Activated CD8-positive, alpha-beta T cell treated with anti-CD3 and anti-CD28 coated beads for 36 hours (primary cell): ENCODE measurements at places on chromosomes 5 and 9. TPM values are rescaled to one million over a fixed set of nuclear protein-coding genes. Genes with fewer than 3 reads are reported as not detected.

DOCK2 gene
- total RNA-seq = 181 TPM

IFNB1 gene
- total RNA-seq = 1.1 TPM

NTNG2 gene
- total RNA-seq = 2.2 TPM

SEMA5A gene
- total RNA-seq = not detected

IFNK gene
- total RNA-seq = not detected

SLC25A2 gene
- total RNA-seq = 0.25 TPM

GRCh38 chr5:169538944-169539343 is 44.6 kb upstream of the SPDL1 start:
- H3K27ac ChIP-seq = no peak overlapping the region
- no peaks in the 10 kb centered on the region for H3K36me3 ChIP-seq
- no peak for DNase-seq
- H3K27me3 ChIP-seq = peaks cover 4% of the 10 kb centered on the region
- no peak overlapping the region for H3K4me3 ChIP-seq

DNA sequence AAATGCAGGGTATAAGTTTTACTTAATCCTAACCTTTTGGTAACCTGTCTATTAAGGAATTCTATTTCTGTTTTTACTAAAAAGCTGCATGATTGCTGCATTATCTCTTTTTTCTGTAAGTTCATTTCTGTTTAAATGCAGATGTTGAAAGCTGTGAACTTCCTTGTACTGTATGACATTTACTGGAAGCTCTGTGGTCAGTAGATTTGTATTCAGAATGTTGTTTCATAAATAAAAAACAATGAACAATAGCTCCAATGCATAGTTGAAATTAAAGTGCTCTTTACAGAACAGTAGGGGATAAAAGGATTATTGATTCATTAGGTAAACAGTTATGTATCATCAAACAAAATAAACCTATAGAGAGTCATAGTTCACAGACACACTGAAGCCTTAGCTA is 46.5 kb upstream of the FKTN start:
- no peak overlapping the region for H3K27ac ChIP-seq
- H3K4me1 ChIP-seq = peaks cover 3% of the 10 kb centered on the region
- no peaks in the 10 kb centered on the region for H3K27me3 ChIP-seq
- no peak for DNase-seq
- H3K4me3 ChIP-seq = no peak overlapping the region
- no peaks in the 10 kb centered on the region for H3K36me3 ChIP-seq

DNA sequence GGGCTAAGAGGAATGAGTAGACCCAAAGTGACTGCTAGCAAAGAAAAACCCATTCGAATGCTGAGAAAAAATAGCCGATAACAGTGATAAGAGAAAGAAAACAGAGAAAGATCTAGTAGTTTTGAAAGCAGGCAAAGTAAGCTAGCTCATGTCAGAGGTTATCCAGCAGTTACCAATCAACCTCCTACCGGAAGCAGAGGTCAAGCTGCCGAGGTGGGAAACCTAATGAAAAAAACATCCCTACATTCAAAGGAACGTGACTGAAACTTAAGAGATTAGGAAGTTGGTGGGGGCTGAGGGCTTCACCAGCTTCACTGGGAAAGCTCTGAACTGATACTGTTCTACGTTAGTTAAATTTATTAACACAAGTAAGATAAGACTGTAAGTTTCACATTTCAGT is 32.6 kb downstream of the SSBP2 start:
- H3K27me3 ChIP-seq = no peaks in the 10 kb centered on the region
- H3K4me3 ChIP-seq = peak overlapping the region; percentile 29
- H3K27ac ChIP-seq = peak overlapping the region; percentile 3
- peaks cover 40% of the 10 kb centered on the region for H3K4me1 ChIP-seq
- DNase-seq = no peak

DNA sequence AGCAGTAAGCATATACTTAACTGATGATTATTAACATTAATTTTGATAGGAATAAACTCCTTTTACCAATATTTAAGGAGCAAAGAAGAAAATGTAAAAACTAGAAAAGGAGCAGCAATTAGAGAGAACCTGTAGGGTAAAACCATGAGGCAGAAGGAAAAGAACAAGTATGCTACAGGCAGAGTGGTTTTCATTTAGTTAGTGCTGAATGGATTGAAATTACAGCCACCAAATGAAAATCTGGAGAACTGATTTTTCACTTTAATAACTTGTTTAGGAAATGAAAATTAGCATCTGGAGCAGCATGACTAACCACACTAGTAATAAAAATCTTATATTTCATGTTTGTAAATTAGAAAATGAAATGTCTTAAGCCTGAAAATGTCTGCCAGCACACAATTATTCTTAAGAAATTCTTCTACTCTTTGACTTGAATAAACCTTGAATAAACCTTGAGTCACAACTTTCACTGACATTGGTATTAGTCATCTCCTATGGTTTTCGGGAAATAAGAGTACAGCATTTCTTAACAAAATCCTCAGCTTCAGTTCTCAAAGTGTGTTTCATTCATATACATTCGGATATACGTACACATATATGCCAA is 1504.9 kb upstream of the C9orf72 start:
- DNase-seq = no peak
- no peaks in the 10 kb centered on the region for H3K36me3 ChIP-seq
- no peak overlapping the region for H3K4me3 ChIP-seq
- no peaks in the 10 kb centered on the region for H3K27me3 ChIP-seq
- H3K4me1 ChIP-seq = no peaks in the 10 kb centered on the region
- no peak overlapping the region for H3K27ac ChIP-seq

- H3K27me3 ChIP-seq = peaks cover 26% of the 10 kb centered on the region
- H3K36me3 ChIP-seq = no peaks in the 10 kb centered on the region
- no peaks in the 10 kb centered on the region for H3K4me1 ChIP-seq
- no peak overlapping the region for H3K4me3 ChIP-seq
- no peak overlapping the region for H3K27ac ChIP-seq
Observed at GRCh38 chr5:176704817-176705216, 57.5 kb downstream of the TSPAN17 start.

GRCh38 chr5:120874081-120874862 is 410.2 kb downstream of the PRR16 start:
- no peaks in the 10 kb centered on the region for H3K4me1 ChIP-seq
- no peak for DNase-seq
- H3K27me3 ChIP-seq = peaks cover 3% of the 10 kb centered on the region
- H3K27ac ChIP-seq = no peak overlapping the region

DNA sequence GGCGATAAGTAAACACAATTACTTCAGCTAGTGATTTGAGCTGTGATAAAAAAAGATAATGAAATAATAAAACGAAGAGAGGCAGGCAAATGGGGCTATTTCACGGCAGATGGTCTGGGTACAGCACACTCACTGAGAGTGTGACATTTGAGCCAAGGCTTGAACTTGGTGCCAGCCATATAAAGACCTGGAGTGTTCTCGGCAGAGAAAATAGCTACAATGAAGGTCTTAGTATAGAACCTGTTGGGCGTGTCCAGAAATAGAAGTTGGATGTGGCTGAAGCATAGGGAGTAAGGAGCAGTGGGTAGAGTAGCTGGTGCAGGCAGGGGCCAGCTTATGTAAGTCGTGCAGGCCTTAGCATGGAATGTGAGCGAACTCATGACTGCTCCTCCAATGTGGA is 660.3 kb upstream of the WWC1 start:
- no peak overlapping the region for H3K4me3 ChIP-seq
- no peaks in the 10 kb centered on the region for H3K36me3 ChIP-seq
- no peaks in the 10 kb centered on the region for H3K27me3 ChIP-seq
- DNase-seq = no peak
- no peak overlapping the region for H3K27ac ChIP-seq

DNA sequence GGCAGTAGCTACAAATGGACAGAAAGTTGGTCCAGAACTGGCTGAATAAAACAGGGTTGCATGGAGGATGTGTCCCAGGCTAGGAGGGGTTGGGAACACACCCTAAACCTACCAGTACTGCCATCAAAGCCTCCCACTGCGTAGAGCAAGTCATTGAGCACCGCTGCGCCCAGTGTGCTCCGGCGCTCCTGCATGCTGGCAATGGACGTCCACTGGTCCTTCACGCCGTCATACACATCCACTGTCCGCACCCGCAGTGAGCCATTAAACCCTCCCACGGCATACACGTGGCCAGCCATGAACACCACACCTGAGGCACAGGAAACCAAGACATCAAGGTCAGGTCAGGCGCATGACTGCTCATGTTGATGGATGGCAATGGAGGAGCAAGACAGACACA is 97.0 kb downstream of the KLHL3 start:
- H3K4me1 ChIP-seq = no peaks in the 10 kb centered on the region
- no peak overlapping the region for H3K4me3 ChIP-seq
- H3K27ac ChIP-seq = no peak overlapping the region
- no peak for DNase-seq

DNA sequence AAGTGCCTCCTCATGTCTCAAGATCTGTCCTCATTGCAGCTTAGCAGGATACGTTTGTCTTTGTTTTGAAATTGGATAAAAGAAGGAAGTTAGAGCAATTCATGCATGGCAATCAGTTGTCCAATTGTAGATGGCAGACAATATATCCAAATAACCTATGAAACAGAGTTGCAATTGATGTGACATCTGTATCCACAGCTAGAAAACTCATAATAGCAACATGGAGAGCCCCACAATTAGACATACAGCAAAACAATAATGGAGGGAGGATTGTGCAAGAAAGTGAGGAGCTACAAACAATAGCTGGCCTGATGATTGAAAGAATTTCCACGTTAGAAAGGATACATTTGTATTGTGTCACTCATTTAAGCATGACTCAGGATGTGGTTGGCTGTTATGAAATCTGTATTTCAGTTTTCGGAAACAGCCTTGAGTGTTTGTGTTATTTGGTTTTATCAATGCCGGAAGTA is 132.0 kb downstream of the FAM174A start:
- H3K4me3 ChIP-seq = no peak overlapping the region
- no peak overlapping the region for H3K27ac ChIP-seq
- peaks cover 5% of the 10 kb centered on the region for H3K4me1 ChIP-seq
- DNase-seq = no peak
- no peaks in the 10 kb centered on the region for H3K36me3 ChIP-seq

GRCh38 chr9:89172398-89172797 is 6.2 kb downstream of the SHC3 start:
- no peaks in the 10 kb centered on the region for H3K36me3 ChIP-seq
- H3K4me1 ChIP-seq = peaks cover 3% of the 10 kb centered on the region
- peaks cover 29% of the 10 kb centered on the region for H3K27me3 ChIP-seq
- no peak for DNase-seq

DNA sequence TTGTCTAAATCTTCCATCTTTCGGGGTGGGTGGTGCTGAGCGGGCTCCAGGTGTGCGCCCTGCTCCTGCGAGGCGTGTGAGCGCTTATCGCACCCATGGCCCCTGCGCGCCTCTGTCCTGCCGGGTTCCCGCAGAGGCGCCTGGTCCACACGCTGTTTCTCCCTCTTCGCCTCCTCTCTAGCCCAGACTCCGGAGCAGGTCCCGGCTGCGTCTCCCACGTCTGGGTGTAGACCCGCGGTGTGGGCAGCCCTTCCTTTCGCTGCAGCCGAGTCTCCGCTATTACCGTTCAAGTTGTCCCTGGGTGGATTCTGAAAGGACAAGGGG is 40.5 kb upstream of the PLEKHG4B start:
- H3K4me1 ChIP-seq = no peaks in the 10 kb centered on the region
- H3K36me3 ChIP-seq = no peaks in the 10 kb centered on the region
- DNase-seq = no peak
- H3K27ac ChIP-seq = no peak overlapping the region
- peaks cover 32% of the 10 kb centered on the region for H3K27me3 ChIP-seq
- no peak overlapping the region for H3K4me3 ChIP-seq

- peaks cover 2% of the 10 kb centered on the region for H3K4me1 ChIP-seq
- peaks cover 6% of the 10 kb centered on the region for H3K27me3 ChIP-seq
- no peak overlapping the region for H3K27ac ChIP-seq
- DNase-seq = no peak
- no peaks in the 10 kb centered on the region for H3K36me3 ChIP-seq
Observed at GRCh38 chr5:5752844-5753243, 330.4 kb downstream of the ICE1 start.

GRCh38 chr9:97925497-97926334 is 3.4 kb upstream of the TRMO start:
- H3K4me3 ChIP-seq = no peak overlapping the region
- peaks cover 29% of the 10 kb centered on the region for H3K4me1 ChIP-seq
- H3K27me3 ChIP-seq = peaks cover 2% of the 10 kb centered on the region
- H3K27ac ChIP-seq = no peak overlapping the region

- H3K36me3 ChIP-seq = no peaks in the 10 kb centered on the region
- H3K27me3 ChIP-seq = peaks cover 6% of the 10 kb centered on the region
- DNase-seq = no peak
- no peak overlapping the region for H3K27ac ChIP-seq
Observed at GRCh38 chr5:57436586-57436985, 46.0 kb downstream of the ACTBL2 start.

DNA sequence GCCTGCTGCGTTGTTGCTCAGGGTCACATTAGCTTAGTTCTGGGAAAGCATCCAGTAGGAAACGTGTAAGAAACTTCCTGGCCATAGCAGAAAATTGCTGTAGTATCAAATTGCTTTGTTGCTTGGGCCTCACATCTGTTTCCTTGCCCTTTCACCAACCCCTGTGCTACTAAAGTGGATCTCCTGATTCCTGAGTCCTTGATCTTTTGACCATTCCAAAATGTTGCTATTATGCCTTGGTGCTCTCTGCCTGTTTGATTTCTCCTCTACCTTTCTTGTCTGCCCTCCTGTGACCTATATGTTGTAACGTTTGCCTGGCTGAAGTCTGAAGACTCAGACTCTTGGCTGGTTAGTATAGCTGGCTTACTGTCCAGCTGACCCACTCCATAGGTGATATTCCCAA is 350.5 kb downstream of the ADGRV1 start:
- no peaks in the 10 kb centered on the region for H3K36me3 ChIP-seq
- no peak overlapping the region for H3K4me3 ChIP-seq
- no peak overlapping the region for H3K27ac ChIP-seq
- H3K27me3 ChIP-seq = peaks cover 2% of the 10 kb centered on the region
- DNase-seq = no peak

DNA sequence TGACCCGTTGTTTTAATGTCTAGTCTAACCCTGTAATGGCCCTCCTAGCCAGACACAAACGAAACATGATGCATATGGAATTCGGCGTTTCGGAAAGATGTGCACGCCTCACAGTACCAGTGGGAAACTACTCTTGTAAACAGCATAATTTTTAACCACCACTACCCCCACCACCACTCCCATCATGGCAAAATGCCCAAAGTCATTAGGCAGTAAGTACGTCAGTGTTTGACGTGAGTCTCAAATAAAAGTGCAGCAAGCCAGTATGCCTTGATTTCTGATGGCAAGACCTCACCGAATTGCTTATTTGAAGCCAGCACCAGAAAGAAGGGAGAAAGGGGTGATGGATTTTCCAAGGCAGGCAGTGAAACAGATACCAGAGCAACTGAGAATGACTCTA is 71.4 kb downstream of the ADRB2 start:
- H3K36me3 ChIP-seq = no peaks in the 10 kb centered on the region
- DNase-seq = no peak
- H3K4me3 ChIP-seq = no peak overlapping the region
- H3K27ac ChIP-seq = no peak overlapping the region
